T-helper 9 cell (primary cell): ENCODE measurements at places on chromosomes 5 and 9.

- DNase-seq = no peak
These were observed 528.8 kb downstream of the CSNK1G3 start for GRCh38 chr5:124040799-124041198.

- DNase-seq = no peak
These were observed 43.0 kb downstream of the PSD2 start for GRCh38 chr5:139838381-139839197.

DNA sequence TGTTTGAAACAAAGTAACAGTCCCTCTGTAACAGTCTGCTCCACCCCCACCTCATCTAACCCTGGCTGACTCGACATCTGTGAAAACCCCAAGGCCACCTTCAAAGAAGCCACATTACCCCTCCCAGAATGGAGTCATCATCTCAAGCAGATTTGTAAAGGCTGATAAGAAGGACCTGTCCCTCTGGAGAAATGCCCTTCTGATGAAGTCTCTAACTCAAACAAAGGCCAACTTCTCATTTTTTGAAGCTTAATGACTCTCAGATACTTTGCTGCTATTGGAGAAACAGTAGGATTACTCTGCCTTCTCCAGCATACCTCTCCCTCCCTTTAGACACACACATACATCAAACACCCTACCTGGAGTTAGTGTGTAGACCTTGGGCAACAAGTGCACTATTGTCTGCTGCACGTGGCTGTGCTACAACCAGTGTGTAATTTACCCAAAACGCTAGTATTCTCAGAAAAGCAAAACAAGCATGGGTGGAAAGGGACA, 5.3 kb upstream of the SUSD1 start:
- DNase-seq = peak; percentile 21

- DNase-seq = no peak
These were observed 34.1 kb upstream of the RAPGEF1 start for GRCh38 chr9:131773911-131774379.
